Neural progenitor cell (in vitro differentiated cells): ENCODE measurements at places on chromosomes 11 and 22. TPM values are rescaled to one million over a fixed set of nuclear protein-coding genes. Genes with fewer than 3 reads are reported as not detected.
A peak's percentile ranks its signal among the peaks of the same experiment; 100 is the strongest.

DNA sequence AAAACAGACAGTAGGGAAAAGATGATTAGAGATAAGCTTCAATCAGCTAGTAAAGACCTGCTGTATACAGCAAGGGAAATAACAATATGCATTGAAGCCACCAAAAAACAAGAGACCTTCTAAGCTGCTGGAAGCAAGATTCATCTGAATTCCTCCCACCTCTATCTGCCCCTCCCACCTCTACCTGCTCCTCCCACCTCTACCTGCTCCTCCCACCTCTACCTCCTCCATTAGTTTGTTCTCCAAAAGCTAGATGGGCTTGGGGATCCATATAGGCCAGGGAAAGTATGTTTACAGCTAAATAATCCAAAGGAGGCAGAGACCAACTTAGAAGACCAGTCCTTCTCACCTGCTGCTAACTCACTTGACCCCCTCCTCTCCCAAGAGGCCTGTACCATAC, 33.2 kb downstream of the PAK1 start:
- no peak for DNase-seq

DNA sequence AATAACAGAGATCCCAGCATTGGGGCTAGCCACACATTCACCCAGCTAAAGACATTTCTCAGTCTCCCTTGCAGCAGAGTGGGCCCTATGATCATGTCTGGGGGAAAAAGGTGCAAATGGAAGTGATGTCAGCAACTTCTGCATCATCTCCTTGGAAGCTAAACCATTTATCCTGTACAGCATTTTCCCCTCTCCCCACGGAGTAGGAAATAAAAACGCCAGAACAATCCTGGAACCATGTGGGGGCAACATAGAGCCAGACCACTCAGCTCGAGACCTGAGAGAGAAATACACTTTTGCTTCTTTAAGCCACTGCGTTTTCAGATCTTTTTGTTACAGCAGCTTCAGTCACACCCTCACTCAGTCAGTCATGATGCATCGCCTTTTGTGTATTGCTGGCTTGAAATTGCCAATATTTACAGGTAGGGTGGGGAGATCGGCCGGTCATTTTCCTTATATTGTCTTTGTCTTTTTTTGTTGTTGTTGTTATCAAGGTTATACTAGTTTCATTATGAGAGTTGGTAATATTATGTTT, 9.1 kb upstream of the RAC2 start:
- no peak for DNase-seq

GRCh38 chr11:36053281-36053680, 109.4 kb downstream of the LDLRAD3 start:
- no peak for DNase-seq

DNA sequence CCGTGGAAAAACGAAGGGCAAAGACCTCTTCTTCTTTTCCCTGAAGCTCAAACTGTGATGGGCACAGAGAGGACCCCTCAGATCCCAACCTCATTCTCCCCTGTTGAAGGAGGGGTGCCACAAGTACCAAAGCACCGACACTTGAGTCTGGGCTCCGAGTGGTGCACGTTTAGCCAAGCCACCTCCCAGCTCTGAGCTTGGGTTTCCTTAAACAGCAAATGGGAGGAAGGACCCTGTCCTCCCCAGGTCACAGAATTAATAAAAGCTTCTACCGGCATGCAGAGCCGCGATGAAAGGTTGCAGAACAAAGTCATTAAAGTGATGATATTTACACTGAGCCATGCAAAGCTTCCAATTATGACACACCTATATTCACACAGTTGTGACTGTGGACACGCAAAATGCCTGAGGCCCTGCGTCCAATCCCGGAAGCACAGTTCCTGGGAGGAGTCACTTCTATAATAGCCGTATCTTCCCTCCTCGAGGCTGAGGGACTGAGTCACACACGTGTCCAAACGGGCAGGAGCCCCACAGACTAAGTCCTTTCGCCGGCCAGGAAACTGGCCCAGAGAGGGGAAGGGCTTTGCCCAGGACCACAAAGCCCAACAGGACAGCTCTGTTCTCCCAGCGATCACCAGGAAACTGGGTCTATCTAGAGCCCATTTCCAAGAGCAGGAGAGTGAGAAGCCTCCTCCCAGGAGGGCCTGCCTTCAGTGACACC, 922 bp upstream of the CSNK1E start:
- DNase-seq = peak; percentile 34

GRCh38 chr11:122108192-122108799, 7.7 kb downstream of the BLID start:
- DNase-seq = peak; percentile 71

DNA sequence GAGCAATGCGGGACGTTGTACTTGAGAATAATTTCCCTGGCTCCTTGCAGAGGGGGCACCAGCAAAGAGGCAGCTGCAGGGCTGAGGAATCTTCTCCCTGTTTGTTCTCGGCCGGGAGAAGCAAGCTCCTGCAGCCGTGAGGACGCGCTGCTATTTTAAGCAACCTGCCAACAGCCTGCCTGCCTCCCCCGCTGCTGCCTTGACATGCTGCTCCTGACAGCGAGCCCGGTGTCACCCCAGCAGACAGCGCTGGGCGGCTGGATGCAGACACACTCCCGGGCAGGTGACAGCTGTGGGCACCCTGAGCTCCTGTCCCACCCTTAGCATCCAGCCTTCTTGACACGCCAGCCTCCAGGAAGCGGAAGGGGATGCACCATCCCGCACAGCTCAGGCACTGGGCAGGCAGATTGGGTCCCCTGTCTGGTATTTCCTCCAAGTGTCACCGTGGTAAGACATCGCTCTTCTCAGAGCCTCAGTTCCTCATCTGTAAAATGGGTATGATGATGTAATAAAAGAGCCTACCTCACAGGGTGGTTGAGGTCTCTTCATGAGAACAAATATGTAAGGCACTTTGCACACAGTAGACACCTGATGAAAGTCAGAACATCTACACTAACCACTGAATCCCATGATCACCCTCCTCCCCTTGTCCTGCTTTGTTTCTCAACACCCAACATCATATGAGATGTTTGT, 530.6 kb downstream of the MN1 start:
- peak; percentile 27 for DNase-seq

DNA sequence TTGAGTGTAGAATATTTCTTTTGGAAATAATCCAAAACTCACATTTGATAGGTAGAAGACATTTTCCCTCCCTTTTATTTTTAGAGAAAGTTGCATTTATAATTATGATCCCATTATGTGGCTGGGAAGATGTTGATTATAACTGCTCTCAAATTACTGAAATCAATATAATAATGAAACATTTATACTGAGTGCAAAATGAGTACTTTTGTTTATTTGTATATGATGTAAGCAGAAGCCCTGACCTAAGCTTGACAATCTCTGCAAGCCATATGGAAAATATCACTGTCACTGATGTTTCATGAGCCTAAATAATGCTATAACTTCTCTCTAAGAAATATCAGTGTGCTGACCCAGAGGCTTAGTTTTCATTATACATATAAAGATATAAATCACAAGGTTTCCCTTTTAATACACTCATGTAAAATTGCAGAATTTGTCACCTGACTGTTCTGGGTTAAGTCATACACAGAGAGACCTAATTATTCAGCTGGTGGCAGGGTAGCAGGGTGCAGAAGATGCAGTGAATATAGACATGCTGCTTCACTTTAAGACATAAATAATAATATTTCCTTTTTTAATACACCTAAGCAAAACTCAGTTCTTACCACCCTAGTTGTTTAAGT, 99.2 kb downstream of the BBOX1 start:
- no peak for DNase-seq

- no peak for DNase-seq
These were observed 17.7 kb downstream of the MGAT3 start for GRCh38 chr22:39474351-39475111.

- no peak for DNase-seq
These were observed 303.9 kb downstream of the CASP12 start for GRCh38 chr11:104594228-104594958.

DNA sequence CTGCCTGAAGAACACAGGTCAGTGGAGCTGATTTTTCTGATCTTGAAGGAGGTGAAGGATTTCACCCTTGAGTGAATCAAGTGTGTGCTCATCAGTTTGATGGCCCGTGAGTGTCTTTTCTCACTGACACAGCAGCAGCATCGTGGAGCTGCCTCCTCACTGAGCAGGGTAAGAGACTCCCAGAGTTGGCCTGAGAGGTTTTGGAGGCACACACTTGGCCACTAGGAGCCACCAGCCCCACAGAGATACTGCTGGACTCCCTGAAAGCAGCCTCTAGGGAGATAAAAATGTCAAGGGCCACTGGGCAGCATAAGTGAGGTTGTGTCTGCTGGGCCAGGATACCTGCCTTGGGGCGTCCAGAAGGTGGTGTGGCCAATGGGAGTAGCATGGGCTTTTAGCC, 245.4 kb downstream of the GRIK4 start:
- DNase-seq = peak; percentile 28

DNA sequence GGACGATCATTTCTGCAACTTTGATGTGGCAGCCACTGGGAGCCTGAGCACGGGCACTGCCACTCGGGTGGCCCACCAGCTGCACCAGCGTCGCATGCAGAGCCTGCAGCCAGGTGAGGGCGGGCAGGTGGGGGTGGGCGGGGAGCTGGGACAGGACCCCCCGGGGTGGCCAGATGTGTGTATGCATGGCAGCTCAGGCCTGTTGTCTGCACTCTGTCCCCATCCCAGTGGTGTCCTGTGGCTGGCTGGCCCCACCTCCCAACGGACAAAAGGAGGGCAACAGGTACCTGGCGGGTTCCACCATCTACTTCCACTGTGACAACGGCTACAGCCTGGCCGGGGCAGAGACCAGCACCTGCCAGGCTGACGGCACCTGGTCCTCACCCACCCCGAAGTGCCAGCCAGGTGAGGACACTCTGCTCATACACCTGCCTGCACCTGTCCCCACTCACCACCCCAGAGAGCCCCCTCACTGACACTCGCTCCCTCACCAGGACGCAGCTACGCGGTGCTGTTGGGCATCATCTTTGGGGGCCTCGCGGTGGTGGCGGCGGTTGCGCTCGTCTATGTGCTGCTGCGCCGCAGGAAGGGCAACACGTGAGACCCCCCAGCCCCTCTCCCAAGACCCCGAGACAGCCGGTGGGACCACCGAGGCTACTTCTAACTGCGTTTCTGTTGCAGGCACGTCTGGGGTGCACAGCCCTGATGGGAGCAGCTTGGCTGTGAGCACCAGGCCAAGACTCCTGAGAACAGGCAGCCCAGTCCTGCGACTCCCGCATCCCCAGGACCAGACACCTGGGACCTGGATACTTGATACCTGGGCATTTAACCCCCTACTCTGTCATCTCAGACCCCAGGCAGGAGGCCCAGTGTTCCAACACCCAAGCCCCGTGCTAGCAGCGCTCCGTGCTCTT, 6.7 kb downstream of the SUSD2 start:
- no peak for DNase-seq

GRCh38 chr11:40054631-40055030, 1404.8 kb downstream of the LRRC4C start:
- DNase-seq = no peak

GRCh38 chr11:129943036-129943435, 47.7 kb upstream of the NFRKB start:
- DNase-seq = no peak

- DNase-seq = no peak
These were observed 10.3 kb upstream of the TSSC4 start for GRCh38 chr11:2390091-2390724.

DNA sequence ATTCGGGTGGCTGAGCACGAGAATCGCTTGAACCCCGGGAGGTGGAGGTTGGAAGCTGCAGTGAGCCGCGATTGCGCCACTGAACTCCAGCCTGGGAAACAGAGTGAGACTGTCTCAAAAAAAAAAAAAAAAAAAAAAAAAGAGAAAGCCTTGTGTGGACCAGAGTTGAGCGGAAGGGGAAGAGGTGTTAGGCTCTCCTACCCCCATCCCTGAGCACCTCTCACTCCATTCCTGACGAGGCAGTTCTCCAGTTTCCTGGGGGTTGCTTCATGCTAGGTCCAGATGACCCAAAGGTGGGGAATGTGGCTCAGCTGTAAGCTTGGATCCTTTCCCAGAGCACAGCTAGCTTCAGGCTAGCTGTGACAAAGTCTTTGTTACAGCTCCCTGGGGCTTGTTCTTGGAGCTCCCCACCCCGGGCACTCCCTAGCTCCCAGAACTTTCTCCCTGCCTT, 8.8 kb upstream of the DNAL4 start:
- DNase-seq = peak; percentile 13

- peak; percentile 38 for DNase-seq
These were observed 2.4 kb downstream of the LINC01488 start for GRCh38 chr11:69483691-69484426.

DNA sequence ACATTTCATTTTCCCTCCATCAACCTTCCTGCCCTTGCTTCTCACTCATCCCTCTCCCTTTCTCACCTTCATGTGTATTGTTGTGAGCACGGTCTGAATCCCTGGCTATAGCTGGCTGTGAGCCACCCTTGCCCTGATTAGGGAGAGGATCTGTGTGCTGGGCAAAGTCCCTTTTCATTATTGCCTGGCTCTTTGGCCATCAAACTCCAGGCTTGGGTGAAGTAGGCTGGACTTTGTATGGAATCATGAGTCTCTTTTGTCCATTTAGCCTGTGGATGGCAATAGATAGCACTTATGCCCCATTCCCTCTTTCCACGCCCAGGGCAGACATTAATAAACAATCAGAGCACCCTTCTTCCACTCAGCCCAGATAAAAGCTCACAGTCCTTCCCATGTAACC, 6.7 kb downstream of the MYO18B start:
- no peak for DNase-seq

GRCh38 chr11:34262531-34263081, 95.2 kb downstream of the ABTB2 start:
- no peak for DNase-seq

DNA sequence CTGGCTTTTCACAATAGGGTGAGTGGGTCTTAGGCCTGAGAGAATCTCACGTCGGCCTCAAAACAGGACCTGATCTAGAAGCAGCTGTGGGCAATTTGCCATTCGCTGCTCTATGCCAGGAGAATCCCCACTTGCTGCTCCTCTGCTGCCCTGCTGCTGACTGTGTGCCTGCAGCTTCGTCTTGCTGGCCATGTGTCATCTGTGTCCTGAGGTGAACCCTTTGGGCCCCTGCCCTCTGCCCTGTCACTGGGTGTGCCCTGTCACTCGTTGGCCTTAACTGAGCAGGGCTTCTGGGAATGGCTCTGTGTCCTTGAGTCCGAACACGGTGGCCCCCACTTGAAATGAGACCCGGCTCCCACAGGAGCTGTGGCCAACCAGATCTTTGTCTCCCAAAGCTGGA, 6.2 kb downstream of the NAA40 start:
- DNase-seq = no peak

- DNase-seq = no peak
These were observed 36.1 kb downstream of the TTC12 start for GRCh38 chr11:113350336-113351067.

- no peak for DNase-seq
These were observed 188.2 kb upstream of the ARHGAP20 start for GRCh38 chr11:110900426-110900825.

GRCh38 chr11:47773882-47774281, 6.7 kb upstream of the FNBP4 start:
- no peak for DNase-seq

GRCh38 chr11:118142809-118143208, 9.8 kb downstream of the SCN4B start:
- no peak for DNase-seq

The FJX1 gene
- total RNA-seq = 53.3 and 155 TPM in 2 replicates

The TMEM225 gene
- not detected in 2 replicates for total RNA-seq

The MUC5AC gene
- total RNA-seq = not detected in 2 replicates

The NXPE2 gene
- total RNA-seq = not detected in 2 replicates

The SERGEF gene
- total RNA-seq = 35.1 and 36.5 TPM in 2 replicates

The PATE2 gene
- 0.24 TPM in 1 of 2 replicates, not detected in the other for total RNA-seq

The OR10S1 gene
- not detected in 2 replicates for total RNA-seq

The XKR3 gene
- not detected in 2 replicates for total RNA-seq

The CARD18 gene
- not detected in 2 replicates for total RNA-seq

The CCDC81 gene
- total RNA-seq = 0.77 and 1.0 TPM in 2 replicates

The MIOX gene
- not detected in 2 replicates for total RNA-seq

The OR8D1 gene
- not detected in 2 replicates for total RNA-seq

The LSP1 gene
- total RNA-seq = not detected in 2 replicates

The GRAP2 gene
- total RNA-seq = not detected in 2 replicates

The FGF4 gene
- 0.22 TPM in 1 of 2 replicates, not detected in the other for total RNA-seq

The CECR2 gene
- 67.8 and 72.8 TPM in 2 replicates for total RNA-seq
